Caudate nucleus (tissue), 63 donors: ENCODE measurements at places on chromosomes 13 and 19.

GRCh38 chr13:109271061-109271460, 515.3 kb downstream of the IRS2 start:
- DNase-seq: no peak

GRCh38 chr13:39590466-39591036, 12.4 kb downstream of the LHFPL6 start:
- DNase-seq: no peak

DNA sequence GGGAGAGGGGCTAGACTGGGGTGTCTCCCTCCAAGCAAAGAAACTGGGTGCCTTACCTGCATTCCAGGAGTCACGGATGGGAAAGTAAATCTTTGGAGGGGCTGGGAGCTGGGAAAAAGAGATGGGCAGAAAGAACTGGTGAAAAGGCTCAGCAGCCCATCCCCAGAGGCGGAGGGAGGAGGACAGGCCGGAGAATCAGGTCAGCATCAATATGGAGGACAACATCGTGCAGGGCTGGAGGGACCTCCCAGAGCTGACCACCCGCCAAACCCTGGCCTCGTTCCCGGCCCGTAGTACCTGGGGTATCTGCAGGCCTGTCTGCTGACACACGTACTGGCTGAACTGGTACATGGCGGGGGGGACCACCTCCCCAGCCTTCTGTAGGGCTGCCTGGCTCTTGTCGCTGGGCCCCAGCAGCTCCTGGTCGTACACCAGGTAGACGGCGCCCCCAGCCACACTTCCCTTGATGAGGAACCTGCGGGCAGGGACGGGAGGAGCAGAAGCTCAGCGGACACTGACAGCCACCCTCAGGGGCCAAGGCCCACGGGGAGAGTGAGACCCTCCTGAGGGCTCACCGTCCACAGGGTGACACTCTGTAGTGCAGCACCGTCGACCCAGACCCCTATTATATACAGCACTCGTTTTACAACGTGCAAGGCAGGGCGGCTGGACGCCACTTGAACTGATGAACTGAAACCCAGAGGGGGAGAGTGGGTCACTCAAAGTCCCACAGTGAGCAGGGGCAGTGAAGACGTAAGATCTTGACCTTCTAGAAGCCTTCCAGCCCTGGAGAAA, 830 bp downstream of the MICOS13 start:
- no peak for DNase-seq

DNA sequence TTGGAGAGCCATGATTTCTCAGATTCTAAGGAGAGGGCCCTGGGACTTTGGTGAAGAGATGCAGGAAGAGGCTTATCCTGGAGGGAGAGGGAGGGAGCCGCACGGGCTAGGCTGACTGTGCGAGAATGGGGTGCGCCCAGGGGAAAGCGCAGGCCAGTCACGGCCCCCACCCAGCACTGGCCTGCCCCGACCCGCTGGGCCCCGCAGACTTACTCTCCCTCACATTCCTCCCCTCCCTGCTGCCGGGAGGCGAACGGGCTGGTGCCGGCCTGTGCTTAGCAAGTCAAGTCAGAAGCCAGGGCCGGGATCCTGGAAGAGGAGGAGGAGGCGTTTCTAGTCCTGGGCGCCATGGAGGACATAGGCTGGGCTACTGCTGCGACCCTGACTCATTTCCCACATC, 120.0 kb downstream of the CRYL1 start:
- no peak for DNase-seq

DNA sequence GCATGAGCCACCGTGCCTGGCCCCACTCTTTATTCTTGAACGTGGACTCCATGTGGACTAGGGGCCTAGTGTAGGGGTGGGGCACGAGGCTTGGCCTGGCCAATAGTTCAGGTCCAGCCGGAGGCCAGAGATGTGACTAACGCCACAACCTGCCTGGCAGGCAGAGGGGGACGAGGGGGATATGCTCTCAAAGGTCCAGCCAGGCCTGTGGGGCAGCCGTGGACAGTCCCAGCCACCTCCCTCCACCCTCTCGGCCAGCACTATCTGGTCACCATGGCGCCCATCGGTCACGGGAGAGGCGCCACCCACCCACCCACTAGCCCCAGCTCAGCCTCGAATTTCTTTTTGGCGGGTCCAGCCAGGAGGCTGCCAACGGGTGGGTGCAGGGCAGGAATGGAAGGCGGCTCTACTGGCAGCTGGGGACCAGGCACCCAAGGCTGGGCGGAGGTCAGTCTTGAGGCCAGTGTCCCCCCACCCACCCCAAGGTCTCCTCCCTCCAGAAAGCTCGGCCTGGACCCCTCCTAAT, 2.2 kb upstream of the CERS1 start:
- no peak for DNase-seq
